ENCODE measurements at places on chromosomes 7 and 10.
A peak's percentile ranks its signal among the peaks of the same experiment; 100 is the strongest.

DNA sequence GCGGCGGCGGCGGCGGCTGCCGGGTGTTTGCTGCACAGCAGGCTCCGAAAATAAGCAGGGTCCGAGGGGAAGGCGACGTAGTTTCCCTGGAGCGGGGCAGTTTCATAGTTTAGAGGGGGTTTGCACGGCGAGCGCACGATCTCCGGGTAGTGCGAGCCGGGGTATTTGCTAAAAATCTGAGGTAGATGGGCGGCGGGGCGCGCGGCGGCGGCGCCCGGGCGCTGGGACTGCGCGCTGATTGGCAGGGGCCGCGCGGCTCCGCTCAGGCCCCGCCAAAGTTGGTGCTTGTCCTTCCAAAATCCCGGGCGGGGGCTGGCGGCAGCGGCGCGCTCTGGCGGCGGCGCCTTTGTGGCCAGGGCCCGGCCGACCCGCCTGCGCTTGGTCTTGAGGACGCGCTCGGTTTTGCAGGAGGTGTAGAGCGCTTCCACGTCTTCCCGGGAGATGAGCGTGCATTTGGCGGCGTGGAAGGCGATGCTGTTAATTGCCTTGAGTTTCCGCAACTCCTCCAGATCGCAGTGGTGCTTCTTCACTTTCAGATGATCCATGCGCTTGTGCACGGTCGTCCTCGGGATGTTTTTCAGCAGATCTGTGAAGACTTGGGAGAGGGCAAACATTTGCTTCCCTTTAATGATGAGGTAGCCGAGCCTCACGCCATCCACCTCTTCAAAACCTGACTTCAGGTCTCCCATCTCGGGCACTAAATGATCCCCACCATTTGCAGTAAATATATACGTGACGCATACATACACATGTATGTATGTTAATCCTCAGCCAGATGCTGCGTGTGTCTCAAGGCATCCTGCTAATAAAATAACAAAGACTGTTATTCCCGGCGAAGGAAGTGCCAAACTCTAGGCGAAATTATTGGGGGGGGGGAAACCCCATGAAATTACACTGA is 8.1 kb downstream of the SKIDA1 start:
- peak; percentile 68 for DNase-seq

DNA sequence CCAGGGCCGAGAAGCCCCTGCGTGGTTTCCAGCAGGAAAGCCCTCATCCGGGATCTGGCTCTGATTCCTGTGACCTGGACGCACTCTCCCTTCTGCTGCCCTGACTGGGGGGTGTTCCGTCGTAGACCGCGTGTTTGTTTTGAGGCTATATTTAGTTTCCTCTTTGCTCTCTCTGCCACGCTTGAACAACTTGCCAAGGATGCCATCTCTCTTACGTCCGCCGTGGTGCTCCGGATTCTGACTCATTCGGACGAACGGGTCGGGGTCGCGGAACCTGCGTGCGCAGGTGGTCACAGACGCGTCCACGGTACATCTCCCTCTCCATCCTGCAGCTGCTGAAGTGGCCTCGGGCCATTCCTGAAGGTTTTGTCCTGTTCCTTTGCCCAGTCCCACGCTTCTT is 10.4 kb upstream of the SORCS3 start:
- no peak for DNase-seq

- DNase-seq: no peak
Measured at GRCh38 chr10:68196701-68197100, 35.2 kb downstream of the ATOH7 start.

- DNase-seq: peak; percentile 93
Measured at GRCh38 chr10:110706690-110707098, 62.6 kb downstream of the RBM20 start.

Data from astrocyte of the spinal cord (primary cell).